ENCODE measurements at places on chromosomes 3 and 15.

DNA sequence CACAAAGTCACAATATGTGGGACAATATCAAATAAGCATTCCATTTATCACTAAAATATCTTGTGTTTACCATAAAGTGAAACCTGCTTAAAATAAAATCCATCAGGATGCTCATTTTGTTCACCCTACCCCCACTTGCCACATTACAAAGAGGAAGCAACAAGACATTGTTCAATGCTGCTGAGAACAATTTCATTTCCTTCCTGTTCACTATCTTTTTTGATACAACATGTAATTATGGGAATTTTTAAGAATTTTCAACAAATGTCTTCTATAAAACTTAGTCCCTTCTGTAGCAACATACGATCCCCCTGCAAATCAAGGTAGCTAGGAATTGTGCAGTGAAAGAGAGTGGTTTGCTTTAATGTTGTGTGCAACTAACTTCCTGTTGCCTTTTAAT is 34.9 kb upstream of the GPR160 start:
- DNase-seq, result no peak

DNA sequence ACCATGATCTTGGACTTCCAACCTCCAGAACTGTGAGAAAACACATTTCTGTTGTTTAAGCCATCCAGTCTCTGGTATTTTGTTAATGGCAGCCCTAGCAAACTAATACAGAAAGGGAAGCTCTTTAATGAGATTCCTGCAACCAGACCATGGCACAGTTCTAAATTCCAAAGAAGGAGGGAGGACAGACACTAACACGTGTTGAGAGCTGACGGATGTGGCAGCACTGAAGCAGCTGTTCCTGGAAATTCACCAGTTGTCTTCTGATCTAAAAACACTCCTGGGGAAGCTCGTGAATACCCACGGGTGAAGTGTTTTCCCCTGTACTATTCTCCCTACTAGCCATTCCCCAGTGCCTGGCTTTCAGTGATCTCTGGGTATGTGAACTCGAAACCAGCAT is 56.7 kb downstream of the RPL22L1 start:
- no peak for DNase-seq

DNA sequence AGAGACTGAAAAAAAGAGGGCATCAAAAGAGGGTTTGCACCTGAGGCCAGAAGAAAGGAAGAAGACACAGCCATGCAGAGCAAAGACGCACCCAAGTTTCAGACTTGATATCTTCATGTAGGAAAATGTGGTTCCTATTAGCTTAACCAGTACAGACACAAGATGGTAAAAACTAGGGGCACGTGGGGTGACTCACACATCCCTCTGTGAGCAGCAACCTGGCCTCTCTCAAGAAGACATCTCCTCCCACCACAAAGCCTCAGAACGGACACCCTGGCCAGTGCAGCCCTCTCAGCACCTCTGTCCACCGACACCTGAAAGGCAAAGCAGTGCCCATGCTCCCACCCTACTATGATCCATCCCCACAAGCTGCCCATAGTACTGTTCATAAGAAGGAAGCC is 33.3 kb downstream of the GLB1 start:
- peak; percentile 85 for DNase-seq

DNA sequence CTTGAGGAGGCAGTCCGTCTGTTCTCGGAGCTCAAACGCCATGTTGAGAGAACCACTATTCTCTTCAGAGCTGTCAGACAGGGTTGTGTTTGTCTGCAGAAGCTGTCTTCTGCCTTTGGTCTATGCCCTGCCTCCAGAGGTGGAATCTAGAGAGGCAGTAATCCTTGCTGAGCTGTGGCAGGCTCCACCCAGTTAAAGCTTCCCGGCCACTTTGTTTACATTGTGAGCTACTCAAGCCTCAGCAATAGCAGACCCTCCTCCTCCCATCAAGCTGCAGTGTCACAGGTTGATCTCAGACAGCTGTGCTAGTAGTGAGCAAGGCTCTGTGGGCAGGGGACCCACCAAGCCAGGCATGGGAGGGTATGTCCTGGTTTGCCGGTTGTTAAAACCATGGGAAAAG is 8.9 kb downstream of the OR5AC2 start:
- no peak for DNase-seq

DNA sequence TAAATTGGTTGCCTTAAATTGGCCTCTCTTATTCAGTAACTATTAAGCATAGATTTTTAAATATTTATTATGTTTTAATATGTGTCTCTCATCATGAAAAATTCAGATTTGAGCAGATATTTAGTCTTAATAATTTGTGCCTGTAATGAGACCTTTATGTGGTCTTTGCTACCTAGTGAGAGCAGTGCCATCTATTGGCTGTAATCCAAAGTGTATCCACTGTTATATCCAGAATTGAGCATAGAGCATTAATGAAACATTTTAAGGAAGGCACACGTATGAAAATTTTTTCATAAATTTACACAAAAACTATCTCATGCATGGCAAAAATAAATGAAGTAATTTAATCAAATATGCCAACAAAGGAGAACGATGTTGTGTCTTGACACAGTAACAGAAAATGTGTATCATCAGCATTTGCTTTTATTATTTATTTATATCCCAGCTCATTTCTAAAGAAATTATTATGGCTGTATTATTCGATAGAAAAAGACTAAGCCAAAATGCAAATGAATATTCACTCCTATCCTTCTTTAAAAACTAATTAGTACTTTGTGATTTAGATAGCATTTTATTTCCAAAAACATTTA is 203.5 kb downstream of the RSRC1 start:
- peak; percentile 21 for DNase-seq

DNA sequence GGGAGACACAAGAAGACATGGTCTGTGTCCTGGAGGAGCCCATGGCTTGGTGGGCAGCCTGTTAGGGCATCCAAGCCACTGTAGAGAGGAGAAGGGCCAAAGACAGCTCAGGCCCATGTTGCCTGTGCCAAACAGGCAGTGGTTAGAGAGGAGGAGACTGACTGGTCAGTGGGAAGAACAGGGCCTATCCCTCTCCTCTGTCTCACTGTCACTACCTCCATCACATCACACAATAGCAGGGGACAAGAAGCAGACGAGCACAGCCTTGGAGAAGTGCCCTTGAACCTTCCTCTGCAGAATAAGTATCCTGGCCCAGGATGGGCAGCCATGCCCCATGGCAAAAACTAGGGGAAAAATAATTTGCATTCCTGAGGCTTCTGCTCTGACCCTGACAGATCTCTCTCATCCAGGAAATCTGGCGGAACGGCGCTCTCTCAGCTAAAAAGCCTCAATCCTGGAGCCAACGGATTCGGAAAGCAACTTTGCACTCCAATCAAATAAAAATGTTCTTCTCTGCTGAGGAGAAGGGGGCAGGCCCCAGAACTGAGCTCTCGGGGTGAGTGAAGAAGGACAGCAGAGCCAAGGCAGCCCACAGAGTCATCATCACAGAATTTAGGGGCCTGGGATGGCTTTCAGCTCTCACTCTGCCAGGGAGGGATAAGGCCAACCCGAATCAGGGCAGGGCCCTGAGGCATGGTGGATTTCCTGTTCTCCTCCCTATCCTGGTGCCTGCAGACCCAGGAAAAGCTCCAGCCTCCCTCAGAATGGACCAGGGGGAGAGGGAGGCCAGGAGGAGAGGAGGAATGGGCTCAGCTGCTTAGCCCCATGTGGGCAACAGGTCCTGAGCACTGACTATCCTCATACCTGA is 1.6 kb downstream of the SHF start:
- DNase-seq, result no peak

Data from activated CD4-positive, alpha-beta T cell treated with anti-CD3 and anti-CD28 coated beads, Interleukin-2, amount 50 U/mL, for 16 hours (primary cell).